ENCODE measurements at places on chromosomes 11 and 22. TPM values are rescaled to one million over a fixed set of nuclear protein-coding genes. Genes with fewer than 3 reads are reported as not detected.

Gene PRAME
- total RNA-seq, result not detected

Gene UQCR10
- total RNA-seq, result 59.9 TPM

DNA sequence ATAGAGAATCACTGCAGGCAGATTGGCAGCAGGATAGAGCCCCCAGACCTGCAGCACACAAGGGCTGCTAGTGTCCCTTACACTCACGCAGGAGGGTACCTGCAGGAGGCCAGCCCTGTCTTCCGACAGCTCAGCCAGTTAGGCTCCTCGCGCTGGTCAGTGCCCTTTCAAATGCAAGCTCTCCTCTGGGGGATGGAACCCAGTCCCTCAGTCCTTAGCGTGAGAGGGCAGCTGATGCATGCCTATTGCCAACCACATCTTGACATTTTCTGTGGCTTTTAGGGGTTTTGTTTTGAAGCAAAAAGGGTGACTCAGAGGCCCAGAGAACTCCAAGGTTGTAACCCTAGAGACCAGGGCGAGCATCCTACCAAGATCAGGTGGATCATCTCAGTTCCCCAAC, 40.0 kb downstream of the WNT11 start:
- DNase-seq, result no peak

Gene SCGB1A1
- total RNA-seq, result not detected

DNA sequence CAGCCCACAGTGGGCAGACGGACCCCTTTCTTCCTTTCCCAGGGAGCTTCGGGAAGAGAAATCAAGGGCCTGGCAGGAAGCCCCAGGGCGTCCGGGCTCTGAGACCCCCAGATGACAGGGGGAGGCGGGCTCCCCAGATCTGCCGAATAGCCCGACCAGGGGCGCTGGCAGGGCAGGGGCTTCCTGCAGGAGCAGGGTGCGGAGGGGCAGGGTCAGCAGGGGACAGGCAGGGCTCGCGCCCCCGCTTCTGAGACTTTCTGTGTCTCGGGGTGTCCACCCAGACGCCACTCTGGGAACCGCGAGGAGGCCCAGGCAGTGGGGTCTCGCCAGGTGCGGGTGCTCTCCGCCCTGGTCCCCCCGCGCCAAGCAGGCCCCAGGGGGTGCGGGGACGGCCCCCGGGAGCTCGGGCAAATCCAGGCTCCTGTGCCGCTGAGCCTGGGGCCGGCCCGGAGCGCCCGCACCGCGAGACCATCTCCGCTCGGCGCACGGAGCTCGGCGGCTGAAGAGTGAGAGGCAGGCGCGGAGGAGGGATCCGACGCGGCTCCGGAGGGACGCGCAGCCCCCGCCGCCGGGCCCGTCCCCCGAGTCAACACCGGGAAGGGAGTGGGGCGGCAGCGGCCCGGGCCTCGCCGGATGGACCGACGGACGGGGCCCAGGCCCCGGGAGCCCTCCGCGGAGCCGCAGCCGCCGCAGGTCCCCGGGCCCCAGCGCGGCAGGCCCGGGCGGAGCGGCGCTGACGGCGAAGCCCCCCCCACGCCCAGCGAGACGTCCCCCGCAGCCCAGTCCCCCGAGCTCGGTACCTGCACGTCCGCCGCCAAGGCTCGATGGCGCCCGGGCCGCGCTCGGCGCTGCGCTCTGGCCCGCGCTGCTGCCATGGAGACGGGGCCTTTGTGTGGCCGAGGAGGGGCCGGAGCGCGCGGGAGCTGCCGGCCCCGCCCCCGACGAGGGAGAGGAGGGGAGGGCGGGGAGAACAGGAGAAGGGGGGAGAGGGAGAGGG, at the start of gene PLXNB2:
PLXNB2 (minus strand) TSS at position 894 of the 997 bp plus-strand sequence. CDS start 17,062 bp downstream, outside the sequence.
- DNase-seq, result no peak

DNA sequence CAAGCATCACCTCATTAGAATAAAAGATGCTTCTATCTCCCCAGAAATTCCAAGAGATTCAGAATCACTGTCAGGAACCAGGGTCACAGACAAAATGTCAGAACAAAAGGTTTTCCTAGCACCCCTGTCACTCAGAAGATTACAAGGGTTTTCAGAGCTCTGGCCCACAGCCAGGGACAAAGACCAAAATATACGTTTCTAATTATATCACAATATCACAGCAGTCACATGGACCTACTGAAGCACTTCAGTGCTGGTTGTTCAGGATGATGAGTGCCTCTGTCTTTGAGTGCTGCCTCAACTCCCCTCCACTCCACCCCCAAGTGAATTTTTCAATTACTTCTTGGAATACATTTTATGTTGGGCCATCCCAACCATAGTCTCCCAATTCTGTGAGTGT, 21.9 kb upstream of the RTL6 start:
- peak; percentile 89 for DNase-seq

DNA sequence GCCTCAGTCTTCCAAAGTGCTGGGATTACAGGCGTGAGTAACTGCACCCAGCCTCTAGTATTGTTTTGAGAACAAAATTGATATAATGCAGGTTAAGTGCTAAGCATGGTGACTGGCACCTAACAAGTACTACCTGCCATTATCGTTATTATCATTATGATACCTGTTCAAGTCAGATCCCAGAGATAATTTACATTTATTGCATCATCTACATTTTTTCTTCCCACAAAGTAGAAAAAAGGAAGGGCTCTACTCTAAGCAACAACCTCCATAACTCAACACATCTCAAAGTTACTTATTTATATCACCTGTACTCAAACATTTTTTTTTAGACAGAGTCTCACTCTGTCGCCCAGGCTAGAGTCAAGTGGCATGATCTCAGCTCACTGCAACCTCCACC, 42.1 kb downstream of the DCDC1 start:
- no peak for DNase-seq

DNA sequence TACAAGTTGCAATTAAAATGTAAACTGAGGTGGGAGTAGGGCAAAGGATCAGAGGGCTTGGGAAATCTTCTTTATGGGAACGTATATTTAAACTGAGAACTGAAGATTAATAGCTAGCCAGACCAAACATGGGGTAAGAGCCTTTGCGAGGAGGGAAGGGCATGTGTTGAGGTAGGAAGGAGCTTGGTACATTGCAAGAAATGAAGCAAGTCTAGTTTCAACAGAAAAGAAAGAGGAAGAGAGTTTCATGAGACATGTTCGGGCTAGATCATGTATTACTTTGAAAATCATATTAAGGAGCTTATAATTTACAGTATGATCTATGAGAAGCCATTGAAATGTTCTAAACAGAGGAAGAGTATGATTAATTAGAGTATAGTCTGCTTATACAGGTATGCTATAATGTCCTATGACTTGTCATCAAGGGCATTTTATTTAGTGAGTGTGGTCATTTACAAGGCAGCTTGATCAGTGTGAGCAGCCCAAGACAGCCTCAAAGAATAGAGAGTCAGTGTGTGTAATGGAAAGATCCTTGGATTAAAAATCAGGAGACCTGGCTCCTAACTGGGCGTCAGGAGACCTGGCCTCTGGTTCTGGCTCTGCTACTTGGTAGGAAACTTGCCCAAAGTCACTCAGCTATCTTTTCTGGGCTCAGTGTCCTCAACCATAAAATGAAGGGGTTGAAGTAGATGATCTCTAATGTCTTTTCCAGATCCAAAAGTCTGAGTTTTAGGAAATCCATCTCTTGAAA, 10.9 kb downstream of the GAS2 start:
- DNase-seq, result no peak

DNA sequence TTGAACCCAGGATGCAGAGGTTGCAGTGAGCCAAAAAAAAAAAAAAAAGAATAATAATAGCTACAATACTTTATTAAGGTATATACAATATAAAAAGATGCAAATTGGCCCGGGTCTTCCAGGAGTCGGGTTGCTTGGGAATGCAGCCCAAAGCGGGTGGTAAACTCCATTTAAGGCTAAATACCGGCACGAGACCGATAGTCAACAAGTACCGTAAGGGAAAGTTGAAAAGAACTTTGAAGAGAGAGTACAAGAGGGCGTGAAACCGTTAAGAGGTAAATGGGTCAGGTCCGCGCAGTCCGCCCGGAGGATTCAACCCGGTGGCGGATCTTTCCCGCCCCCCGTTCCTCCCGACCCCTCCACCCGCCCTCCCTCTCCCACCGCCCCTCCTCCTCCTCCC, 143.3 kb downstream of the DLG2 start:
- DNase-seq, result no peak

DNA sequence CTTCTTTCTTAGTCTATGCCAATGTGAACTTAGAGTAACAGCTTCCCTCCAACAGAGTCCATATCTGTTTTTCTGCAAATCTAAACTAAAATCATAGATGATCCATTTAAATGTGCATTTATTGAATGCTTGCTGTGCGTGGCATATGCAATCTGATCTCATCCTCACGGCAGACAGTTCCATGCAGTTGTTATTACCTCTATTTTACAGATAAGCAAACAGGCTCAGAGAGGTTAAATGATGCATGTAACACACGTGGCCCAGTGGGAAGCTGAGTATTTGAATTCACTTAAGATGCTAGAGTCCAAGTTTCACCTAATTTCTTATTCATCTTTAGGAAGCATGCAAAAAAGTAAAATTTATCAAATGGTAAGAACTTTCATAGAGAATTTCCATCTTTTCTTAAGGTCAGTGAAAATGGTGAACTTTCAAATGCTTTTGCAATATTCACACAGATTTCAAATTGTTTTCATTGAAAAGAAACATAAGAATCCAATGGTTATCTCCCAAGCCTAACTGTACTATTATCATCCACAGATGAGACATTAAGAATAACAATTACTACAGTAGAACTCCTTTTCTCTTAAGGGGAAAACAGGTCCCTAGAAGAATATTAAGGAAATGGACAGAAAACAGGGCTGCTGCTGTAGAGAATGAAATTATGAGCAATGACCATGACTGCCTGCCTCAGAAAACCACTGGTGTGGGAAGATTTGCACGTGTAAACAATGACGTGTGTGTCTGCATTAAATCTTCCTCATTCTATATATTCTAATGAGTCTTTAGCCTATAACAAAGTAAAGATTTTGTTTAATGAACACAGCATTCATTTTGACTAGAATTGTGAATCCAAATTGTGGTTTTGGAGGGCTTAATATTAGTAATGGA, 1171.3 kb downstream of the LRRC4C start:
- DNase-seq, result no peak

Gene SMTNL1
- not detected for total RNA-seq

- DNase-seq, result no peak
Observed at GRCh38 chr22:26672060-26672471, 14.7 kb downstream of the MIAT start.

Measured in esophagus muscularis mucosa (tissue), 4 donors.